GM10248 (cell line): ENCODE measurements at places on chromosomes 7 and 10.

DNA sequence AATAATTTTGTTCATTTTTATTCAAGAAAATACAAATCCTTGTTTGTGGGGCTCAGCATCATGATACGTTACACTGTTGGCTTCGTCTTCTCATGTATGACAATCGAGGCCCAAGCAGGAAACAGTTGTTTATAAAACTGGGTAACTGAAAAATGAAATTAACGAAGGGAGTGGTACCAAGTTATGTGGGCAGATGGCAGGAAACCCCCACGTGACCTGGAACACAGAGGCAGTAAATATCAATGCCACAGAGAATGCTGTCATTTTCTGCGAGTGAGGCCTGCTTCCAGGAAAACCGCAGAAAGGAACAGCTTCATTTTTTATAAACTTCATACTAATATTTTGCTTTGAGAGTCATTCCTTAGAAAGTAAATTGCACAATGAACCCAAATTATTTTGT, 201.0 kb upstream of the ADARB2 start:
- no peak for DNase-seq

DNA sequence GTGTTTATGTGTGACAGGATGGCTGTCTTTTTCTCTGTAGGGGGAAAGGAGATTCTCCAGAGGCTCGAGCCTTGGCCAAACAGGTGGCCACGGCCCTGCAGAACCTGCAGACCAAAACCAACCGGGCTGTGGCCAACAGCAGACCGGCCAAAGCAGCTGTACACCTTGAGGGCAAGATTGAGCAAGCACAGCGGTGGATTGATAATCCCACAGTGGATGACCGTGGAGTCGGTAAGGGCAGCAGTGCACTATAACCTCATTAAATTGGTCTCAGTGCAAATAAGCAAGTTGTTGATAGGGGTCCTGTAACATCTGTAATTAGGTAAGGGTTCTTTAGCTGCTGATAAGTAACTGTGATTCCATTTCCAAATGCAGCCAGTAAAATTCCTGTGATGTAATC, 56.4 kb downstream of the AP3M1 start:
- DNase-seq, result no peak

- DNase-seq, result no peak
Observed at GRCh38 chr10:972763-973162, 15.5 kb upstream of the GTPBP4 start.

- no peak for DNase-seq
Observed at GRCh38 chr7:38893061-38893460, 15.9 kb downstream of the VPS41 start.

- no peak for DNase-seq
Observed at GRCh38 chr7:118511146-118511545, 286.6 kb downstream of the ANKRD7 start.

DNA sequence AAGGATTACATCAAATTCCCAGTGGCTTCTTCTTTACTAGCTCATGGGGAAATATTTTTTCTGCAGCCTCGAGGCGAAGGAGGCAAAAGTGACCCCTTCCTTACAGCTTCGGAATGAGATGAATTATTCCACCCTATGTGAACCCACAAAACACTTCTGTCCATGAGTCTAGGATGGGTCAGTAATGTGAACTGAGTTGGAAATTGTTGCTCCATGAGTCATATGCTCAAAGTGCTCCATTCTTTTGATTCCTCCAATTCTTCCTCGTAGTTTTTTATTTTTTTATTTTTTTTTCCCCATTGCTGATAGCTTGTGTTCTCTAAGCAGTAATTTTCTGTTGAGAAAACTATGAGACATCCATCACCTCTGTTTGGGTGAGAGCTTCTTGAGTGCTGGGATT, 31.7 kb upstream of the FAM204A start:
- no peak for DNase-seq
